ENCODE measurements at places on chromosomes 3 and 15.

DNA sequence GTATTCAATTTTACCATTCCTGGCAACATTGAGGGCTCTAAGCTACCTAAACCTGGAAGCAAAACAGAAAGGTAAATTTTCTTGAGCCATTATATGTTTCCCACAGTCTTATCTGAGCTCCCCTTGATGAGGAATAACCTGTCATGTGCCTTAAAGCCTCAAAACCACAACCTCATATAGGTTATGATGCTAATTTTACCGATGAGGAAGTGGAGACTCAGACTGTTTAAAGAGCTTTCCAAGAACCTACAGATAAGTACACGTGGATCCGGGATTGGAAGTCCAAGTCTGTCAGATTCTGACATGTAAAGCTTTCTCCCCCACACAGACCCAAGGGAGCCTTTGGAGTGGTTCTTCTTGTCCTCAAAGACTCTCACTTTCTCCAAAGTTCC, 140.5 kb downstream of the SEMA6D start:
- DNase-seq = no peak

- no peak for DNase-seq
Measured at GRCh38 chr3:140128217-140128616, 193.2 kb downstream of the CLSTN2 start.

DNA sequence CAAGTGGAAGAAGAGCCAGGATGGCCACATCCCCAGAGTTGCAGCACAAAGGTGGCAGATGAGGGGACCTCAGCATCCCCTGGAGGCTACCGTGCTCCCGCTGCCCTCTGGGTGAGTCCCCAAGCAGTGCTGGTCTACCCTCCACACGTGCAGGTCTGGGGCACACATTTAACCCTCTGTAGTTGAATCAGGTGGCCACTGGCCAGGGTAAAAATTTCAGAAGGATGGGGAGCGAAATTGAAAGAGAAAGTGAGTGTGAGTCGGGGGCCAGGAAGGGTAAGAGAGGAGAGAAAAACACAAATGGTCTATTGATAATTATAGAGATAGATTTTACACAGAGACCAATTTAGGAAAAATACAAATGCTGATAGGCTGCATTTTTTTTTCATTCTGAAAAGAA, 139.5 kb upstream of the EIF1B start:
- no peak for DNase-seq

- no peak for DNase-seq
Measured at GRCh38 chr3:197132916-197133530, 103.4 kb upstream of the MELTF start.

GRCh38 chr15:82098674-82099073, 52.9 kb upstream of the MEX3B start:
- no peak for DNase-seq

DNA sequence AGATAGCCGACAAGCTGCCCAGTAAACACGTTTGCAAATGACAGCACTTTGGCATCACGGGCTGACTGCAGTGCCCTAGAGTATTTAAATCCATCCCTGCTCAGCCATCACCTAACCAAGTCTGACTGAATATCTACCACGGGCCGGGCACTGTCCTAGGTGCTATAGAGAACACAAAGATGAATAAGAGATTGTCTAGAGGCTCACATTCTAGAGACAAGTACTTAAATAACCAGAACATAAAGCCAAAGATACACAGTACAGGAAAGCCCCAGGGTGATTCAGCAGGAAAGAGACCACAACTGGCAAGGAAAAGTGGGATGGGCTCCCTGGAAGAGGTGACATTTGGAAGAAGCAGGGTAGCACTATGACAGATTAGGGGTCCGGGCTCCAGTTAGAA, 103.5 kb downstream of the MYLK start:
- no peak for DNase-seq

- no peak for DNase-seq
Measured at GRCh38 chr15:93428807-93429351, 339.9 kb upstream of the RGMA start.

GRCh38 chr3:8555725-8556472, 54.3 kb downstream of the LMCD1 start:
- no peak for DNase-seq

- DNase-seq = peak; percentile 25
Measured at GRCh38 chr15:75107908-75108838, 84.8 kb downstream of the PPCDC start.

GRCh38 chr15:35756623-35757022, 210.7 kb upstream of the DPH6 start:
- no peak for DNase-seq

DNA sequence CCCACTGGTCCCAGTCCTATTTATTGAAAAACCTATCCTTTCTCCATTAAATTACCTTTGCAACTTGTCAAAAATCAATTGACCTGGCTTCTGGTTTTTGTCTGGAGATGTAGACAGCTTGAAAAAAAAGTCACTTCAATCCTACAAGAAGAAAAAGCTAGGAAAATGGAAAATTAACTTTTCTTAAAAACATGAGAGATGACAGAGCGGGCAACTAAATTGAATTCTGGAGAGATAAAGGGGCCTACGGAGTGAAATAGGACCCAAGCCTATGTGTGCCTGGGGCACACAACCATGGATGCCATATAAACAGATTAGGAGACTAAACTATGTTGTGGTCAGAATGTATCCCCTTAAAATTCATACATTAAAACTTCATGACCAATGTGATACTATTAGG, 363.3 kb upstream of the SLCO3A1 start:
- no peak for DNase-seq

DNA sequence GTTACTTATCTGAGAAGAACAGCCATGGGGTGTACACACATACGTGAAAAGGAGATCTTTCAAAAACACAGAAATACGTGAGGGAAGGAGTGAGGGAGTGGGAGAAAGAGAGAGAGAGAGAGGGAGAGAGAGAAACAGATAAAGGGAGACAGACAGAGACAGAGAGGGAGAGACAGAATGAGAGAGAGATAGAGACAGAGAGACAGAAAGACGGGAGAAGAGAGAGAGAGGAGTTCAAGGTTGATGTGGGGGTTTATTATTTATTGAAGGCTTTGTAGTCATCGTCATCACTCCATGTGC, 64.0 kb downstream of the CHST2 start:
- DNase-seq = no peak

GRCh38 chr3:188764609-188765008, 407.2 kb upstream of the TPRG1 start:
- no peak for DNase-seq

DNA sequence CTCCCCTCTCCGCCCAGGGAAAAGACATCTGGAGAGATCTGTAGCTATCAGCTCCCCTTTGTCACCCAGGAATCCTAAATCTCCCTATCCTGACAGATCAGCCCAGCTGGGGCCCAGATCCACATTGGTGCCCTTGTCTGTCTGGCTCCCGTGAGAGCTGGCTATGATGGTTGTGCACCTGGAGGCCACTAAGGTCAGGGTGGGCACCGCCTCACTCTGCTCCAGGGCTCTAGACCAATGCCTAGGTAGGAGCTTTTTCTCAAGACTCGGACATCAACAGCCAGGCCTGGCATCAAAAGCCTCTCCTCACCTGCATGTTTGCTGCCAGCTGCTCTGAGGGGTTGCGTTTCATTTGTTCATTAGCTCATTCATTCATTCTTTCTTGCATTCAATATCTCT, 142.7 kb downstream of the SMAD6 start:
- DNase-seq = no peak

GRCh38 chr15:55268176-55268695, 21.4 kb downstream of the RAB27A start:
- DNase-seq = no peak

DNA sequence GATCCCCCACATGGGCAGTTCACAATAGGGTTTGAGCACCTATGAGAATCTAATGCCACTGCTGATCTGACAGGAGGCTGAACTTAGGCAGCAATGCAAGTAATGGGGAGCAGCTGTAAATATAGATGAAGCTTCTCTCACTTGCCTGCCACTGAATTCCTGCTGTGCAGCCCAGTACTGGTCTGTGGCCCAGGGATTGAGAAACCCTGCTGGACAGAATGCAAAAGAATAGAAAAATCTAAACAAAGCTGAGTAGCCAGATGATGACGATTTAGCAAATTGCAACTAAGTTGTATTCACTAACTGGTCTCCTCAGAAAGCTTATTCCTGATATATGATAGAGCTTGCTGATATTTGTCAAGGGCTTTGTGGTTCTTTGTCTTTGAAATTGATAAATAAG, 34.3 kb upstream of the APH1B start:
- no peak for DNase-seq

DNA sequence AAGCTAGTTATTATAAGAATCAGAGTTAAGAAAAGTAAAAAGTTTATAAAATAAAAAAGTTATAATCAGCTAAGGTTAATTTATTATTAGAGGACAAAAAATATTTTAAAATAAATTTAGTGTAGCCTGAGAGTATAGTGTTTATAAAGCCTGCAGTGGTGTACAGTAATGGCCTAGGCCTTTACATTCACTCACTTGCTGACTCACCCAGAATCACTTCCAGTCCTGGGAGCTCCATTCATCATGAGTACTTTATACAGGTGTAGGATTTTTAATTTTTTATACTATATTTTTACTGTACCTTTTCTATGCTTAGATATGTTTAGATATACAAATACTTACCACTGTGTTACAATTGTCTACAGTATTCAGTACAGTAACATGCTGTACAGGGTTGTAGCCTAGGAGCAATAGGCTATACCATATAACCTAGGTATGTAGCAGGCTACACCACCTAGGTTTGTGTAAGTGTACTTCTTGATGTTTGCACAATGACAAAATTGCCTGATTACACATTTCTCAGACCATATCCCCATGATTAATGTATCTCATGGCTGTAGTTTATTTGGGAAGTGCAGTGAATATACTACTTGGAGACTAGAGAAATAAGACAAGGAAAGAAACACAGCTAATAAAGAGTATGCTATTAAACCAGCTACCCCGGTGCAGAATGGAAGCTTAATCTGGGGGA, 101.9 kb upstream of the GALNT15 start:
- no peak for DNase-seq

DNA sequence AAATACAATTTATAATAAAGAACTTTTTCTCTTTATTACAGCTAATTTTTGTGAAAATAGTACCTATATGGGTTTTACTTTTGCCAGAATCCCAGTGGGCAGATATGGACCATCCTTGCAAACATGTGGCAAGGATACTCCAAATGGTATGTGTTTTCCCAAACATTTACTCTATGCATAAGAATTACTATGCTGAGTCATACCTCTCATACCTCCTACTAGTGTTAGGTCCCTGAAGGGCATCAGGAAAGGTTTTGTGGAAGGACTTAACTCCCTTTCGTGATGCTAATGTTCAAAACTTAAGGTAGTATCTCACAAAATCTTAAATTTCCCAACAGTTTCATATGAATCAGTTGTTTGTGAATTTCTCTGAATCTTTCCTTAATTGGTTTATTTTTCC, 21.3 kb downstream of the ADGRG7 start:
- no peak for DNase-seq

- DNase-seq = no peak
Measured at GRCh38 chr15:99708563-99708962, 24.7 kb downstream of the LYSMD4 start.

DNA sequence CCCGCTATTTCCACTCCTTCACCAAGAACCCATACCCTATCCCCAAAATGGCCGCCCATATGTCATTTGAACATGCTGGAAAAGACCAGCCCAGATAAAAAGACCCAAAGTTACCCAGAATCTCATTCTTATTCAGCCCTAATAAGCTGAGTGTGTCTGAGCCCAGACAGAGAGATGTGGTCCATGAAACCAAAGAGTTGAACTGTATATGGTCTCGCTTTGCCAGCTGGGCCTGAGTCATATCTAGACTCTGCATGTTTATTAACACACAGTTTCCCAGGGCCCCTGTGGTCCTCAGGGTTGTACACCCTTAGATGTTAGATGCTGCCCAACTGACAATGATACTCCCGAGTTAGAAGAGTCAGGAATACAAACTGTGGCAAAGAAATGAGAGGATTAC, 201.9 kb upstream of the STRIT1 start:
- no peak for DNase-seq

DNA sequence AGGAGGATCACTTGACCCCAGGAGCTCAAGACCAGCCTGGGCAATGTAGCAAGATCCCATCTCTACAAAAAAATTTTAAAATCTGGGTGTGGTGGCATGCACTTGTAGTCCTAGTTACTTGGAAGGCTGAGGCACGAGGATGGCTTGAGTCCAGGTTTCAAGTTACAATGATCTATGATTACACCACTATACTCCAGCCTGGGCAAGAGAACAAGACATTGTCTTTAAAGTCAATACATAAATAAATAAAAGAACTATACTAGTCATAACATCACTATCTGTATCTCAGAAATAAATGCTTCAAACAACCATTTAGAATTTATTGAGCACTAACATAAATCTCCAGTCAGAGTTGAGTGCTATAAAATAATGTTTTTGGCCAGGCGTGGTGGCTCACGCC, 8.5 kb upstream of the PHLDB2 start:
- DNase-seq = no peak

DNA sequence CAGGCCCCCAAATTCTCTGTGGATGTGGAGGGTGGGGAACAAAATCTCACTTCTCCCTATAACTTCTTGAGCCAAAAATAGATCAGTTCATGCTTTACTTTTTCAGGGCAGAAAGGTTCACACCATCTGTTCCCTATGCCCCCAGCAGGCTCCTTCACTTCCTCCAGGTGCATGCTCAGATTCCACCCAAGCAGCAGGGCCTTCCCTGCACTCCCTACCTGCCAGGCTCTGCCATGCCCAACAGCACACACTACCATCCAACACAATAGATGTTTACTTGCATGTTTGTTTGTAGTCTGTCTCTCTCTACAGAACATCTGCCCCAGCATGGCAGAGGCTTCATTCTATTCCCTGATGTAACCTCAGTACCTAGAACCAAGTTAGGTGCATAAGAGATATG, 43.3 kb downstream of the GABRB3 start:
- no peak for DNase-seq

DNA sequence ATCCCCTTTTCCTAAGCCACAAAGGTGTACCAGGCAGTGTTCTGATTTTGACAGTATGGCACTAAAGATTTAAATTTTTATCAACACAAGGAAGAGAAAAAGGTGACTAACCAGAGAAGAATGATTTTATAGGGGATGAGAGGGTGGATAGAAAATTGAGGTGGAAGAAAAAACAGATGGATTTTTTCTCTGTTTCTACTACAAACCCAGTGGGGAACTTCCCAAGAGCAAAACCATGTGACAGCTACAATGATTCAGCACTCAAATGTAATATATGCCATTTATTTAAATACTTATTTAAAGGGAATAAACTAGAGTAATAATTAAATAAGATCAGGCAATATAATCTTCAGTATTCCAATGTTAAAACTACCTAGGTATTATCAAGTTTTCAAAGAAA, 11.1 kb downstream of the DCUN1D1 start:
- DNase-seq = no peak

DNA sequence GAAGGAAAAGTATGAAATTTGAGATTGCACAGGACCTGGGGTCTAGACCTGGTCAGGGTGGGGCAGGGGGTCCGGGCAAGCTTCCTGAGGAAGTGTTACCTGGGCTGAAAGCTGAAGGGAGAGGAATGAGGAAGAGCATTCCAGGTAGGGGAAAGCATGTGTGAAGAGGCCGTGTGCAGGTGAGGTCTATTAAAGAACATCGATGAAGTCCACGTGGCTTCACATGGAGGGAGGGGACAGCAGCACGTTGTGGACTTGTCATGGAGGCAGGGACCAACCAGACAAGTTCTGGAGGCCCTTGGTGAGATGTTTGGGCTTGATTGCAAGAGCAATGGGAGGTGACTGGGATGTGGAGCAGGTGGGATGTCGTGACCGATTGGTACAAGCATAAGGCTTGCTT, 47.1 kb downstream of the IDH2 start:
- no peak for DNase-seq

- no peak for DNase-seq
Measured at GRCh38 chr15:80489030-80489594, 84.9 kb downstream of the ARNT2 start.

GRCh38 chr3:61650276-61650675, 88.9 kb downstream of the PTPRG start:
- no peak for DNase-seq
